Activated T-cell treated with anti-CD3 and anti-CD28 coated beads, Interleukin-2, amount 50 U/mL, for 72 hours (primary cell): ENCODE measurements at places on chromosomes 16 and 17.

DNA sequence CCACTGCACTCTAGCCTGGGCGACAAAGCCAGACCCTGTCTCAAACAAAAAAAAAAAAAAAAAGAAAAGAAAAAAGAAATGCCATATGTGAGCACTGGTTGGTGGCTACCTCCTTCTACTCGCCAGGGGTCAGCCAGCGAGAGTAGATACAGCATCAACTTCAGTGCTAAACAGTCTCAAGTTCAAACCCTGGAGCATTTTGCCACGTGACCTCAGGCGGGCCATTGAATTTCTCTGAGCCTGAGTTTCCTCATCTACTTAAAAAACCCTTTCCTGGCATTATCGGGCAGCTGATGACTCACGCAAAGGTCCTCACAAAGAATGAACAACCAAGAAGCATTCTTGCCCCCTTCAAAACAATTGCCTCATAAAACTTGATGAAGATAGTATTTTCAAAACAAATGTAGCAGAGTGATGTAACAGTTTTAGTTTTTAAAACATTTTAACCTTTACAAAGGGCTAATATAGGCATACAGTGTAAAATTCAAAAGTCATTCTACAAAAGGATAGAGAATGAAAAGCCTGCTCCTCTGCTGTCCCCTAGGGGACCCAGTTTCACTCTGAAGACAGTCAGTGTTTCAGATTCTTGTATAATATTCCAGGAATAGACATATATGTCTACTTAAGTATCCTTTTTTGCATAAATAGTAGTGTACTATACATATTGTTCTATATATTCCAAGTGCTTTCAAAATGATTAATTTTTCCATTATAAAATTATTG, 28.4 kb downstream of the DNAH2 start:
- DNase-seq: no peak
- H3K4me1 ChIP-seq: no peaks in the 10 kb centered on the region
- H3K27me3 ChIP-seq: peaks cover 2% of the 10 kb centered on the region
- no peak overlapping the region for H3K4me3 ChIP-seq
- H3K27ac ChIP-seq: no peak overlapping the region

DNA sequence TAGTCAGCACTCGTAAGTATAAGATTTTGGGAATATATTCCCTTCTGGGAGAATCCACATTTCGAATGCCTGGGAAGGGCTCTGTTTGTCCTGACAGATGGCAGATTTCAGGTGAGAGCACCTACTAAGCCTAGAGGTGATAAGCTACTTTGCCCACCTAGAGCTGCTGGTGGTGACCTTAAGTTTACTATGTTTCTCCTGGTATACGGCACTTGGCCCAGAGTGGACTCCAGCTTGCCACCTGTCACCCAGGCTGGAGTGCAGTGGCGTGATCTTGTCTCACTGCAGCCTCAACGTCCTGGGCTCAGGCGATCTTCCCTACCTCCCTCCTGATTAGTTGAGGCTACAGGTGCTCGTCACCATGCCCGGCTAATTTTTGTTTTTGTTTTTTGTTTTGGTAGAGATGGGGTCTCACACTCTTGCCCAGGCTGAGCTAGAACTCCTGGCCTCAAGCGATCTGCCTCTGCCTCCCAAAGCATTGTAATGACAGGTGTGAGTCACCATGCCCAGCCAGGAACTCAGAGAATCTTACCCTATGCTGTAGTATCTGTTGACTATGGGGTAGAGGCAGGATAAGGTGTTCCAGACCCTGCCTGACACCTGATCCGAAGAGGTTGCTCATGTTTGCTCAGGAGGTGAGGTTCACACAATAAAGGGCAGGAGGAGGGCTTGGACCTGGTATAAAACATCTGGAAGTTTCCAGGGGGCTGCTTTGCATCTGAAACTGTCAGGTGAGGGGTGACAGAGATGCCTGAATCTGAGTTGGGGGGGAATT, at the start of gene ZG16:
Gene ZG16, plus strand, starts transcription at position 681 of the 775 bp plus-strand sequence. CDS start 1,011 bp downstream, outside the sequence.
- H3K27ac ChIP-seq: no peak within 1 kb of the TSS
- DNase-seq: no peak
- H3K4me1 ChIP-seq: peaks cover 4% of the 10 kb centered on the region
- no peaks in the 10 kb centered on the region for H3K27me3 ChIP-seq
- H3K4me3 ChIP-seq: no peak within 1 kb of the TSS
- no peaks in the 10 kb centered on the region for H3K36me3 ChIP-seq

DNA sequence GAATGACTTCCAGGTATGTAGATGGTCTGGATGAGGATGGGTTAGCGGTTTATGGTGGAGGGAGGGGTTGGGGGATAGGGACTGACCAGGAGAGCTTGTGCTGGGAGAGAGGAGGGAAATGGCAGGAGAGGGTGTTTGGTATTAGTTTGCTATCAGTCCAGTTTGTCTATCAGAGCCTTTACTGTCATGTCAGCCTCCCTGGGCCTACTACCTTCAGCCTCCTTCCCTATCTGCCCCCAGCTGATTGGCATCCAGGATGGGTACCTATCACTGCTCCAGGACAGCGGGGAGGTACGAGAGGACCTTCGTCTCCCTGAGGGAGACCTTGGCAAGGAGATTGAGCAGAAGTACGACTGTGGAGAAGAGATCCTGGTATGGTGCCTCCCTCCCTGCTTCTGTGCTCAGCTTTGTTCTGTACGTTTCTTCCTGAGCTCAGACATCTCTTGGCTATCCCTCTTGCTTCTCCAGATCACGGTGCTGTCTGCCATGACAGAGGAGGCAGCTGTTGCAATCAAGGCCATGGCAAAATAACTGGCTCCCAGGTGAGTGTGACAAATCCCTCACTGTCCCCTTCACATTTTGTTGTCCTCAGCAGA, 3.8 kb downstream of the EIF5A start:
- H3K27me3 ChIP-seq: no peaks in the 10 kb centered on the region
- peaks cover 77% of the 10 kb centered on the region for H3K4me1 ChIP-seq
- DNase-seq: no peak
- H3K4me3 ChIP-seq: peak overlapping the region; percentile 94
- peak overlapping the region; percentile 87 for H3K27ac ChIP-seq
- H3K36me3 ChIP-seq: peaks cover 30% of the 10 kb centered on the region

DNA sequence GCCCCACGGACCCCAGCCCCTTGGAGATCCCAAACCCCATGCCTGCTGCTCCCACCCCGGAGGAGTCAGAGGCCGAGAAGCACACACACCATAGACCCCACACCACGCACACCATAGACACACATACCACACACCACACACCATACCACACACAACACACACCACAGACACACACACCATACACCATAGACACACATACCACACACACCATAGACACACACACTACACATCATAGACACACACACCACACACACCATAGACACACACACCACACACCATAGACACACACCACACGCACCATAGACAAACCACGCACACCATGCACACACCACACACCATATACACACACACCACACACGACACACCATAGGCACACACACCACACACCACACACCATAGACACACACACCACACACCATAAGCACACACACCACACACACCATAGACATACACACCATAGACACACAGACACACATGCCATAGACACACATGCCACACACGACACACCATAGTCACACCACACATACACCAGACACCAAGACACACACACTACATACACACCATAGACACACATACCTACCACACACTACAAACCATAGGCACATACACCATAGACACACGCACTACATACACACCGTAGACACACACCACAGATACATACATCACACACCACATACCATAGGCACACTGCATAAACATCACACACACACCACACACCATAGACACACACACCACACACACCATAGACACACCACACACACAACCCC, 11.3 kb downstream of the TBC1D16 start:
- no peak overlapping the region for H3K4me3 ChIP-seq
- H3K4me1 ChIP-seq: no peaks in the 10 kb centered on the region
- no peaks in the 10 kb centered on the region for H3K27me3 ChIP-seq
- H3K36me3 ChIP-seq: no peaks in the 10 kb centered on the region
- no peak overlapping the region for H3K27ac ChIP-seq
- DNase-seq: no peak

DNA sequence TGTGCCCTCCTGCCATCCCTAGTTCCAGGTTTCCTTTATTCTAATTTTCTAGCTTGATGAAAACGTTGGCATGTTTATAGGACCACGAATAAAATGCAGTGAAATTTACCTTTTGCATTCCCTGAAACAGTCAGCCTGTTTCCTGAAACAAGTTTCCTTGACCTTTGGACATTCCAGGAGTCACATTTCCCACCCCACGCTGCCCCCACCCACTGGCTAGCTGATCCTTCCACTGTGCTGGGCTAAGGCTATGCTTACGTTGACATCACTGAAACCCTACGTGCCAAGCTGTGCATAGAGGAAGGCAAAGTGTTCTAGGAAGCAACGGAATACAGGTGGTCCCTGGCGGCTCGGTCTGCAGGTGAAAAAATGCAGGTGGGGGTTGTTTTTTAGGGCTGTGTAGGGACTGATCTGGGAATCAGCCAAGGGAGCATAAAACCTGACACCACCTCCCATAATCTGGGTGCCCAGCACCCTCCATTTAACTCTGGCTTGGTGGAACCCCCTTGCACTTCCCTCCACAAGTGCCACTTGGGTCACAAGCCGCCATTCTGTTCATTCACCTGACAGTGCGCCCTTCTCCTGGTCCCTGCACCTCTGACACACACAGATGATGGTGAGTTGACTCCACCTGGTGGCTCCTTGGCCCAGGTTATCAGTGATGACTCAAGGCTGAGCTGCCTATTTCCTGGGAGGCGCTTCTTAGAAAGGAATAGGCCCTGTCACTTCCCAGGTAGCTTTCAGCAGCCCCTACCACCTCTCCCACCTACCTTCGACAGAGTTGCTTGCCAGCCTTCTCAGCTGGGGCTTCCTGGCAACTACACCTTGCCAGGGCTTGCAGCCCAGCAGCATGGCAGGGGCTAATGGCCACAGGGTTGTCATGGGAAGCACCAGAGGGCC, 83.7 kb downstream of the N4BP1 start:
- no peak overlapping the region for H3K4me3 ChIP-seq
- H3K27me3 ChIP-seq: no peaks in the 10 kb centered on the region
- H3K36me3 ChIP-seq: no peaks in the 10 kb centered on the region
- peak; percentile 38 for DNase-seq
- no peak overlapping the region for H3K27ac ChIP-seq

GRCh38 chr17:62388856-62389255, 8.5 kb downstream of the EFCAB3 start:
- H3K27me3 ChIP-seq: peaks cover 42% of the 10 kb centered on the region
- no peaks in the 10 kb centered on the region for H3K36me3 ChIP-seq
- no peak for DNase-seq
- no peak overlapping the region for H3K4me3 ChIP-seq
